ENCODE measurements at places on chromosomes 6 and 20.

DNA sequence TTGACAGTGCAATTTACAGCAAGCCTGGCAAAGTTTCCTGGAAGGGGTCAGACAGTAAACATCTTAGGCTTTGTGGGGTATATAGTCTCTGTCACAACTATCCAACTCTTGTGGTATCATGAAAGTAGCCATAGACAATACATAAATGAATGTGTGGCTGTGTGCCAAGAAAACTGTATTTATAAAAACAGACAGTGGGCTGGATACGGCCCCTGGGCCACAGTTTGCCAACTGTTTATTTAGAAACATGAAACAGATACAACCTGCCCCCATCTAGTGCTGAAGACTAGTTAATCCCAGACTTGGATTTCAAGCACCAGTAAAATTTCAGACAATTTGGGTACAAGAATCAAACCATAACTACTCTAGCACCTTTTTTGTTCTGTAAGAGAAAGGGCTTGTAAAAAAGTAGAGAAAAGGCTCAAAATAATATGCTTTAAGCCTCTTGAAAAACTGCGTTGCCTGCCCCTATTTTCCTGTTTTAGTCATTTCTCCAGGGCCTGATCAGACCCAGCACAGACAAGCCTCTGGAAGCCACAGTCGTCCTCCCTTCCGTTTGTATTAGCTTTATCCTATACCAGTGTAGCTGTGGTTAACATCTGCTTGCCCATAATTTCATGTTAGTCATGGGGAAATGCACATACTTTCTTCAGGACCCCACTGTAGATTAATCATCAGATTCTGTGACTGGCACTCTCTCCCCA lies 30.8 kb downstream of the JAG1 start:
- no peak for DNase-seq

DNA sequence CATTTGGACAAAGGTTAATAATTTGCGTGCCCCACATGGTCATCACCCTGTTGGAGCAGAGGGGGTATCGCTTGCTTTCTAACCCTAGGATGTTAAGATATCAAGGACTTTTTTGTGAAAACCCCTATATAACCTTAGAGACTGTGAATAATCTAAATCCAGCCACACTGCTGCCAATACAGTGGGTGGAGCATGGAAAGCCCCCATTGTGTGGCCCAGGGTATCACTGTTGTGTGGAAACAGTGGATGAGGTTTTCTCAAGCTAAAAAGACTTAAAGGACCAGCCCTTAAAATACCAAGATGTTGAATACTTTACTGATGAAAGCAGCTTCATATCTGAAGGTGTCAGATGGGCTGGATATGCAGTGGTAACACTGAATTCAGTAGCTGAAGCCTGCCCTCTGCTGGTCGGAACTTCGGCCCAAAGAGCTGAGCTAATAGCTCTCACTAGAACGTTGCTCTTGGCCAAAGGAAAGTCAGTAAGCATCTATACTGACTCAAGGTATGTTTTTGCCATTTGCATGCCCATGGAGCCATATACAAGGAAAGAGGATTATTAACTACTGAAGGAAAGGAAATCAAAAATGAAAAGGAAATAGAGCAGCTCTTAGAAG lies 695.2 kb downstream of the PHF3 start:
- DNase-seq, result peak; percentile 27

DNA sequence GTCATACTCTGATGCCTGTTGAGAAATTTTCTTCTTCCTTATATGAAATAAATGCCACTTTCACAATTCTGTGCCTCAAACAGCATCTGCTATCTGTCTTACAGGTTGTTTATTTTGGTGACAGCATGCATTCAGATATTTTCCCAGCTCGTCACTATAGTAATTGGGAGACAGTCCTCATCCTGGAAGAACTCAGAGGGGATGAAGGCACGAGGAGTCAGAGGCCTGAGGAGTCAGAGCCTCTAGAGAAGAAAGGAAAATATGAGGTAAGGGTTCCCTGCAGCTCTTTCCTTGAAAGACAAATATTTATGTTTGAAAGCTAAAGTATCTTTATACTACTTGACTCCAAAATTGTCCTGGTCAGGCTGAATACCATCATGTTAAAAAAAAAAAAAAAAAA lies 15.8 kb downstream of the TSPYL4 start:
- no peak for DNase-seq

- DNase-seq, result no peak
Observed at GRCh38 chr20:21026951-21027350, 79.2 kb downstream of the LINC00237 start.

DNA sequence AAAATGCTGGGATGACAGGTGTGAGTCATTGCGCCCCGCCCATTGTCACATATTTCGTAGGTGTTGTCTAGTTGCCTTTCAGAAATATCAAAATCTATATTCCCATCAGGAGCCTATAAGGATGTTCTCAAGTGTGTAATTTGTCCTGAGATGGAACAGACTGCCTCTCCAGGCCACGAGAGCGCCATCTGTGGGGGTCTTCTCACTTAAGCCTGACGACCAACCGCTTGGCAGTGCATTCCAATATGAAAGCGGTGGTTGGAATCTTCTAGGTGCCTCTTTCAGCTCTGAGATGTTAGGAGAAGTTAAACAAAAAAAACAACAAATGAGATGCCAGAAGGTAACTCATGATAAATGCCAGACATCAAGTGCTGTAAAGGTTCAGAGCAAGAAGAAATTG lies 488.5 kb downstream of the QKI start:
- DNase-seq, result no peak

DNA sequence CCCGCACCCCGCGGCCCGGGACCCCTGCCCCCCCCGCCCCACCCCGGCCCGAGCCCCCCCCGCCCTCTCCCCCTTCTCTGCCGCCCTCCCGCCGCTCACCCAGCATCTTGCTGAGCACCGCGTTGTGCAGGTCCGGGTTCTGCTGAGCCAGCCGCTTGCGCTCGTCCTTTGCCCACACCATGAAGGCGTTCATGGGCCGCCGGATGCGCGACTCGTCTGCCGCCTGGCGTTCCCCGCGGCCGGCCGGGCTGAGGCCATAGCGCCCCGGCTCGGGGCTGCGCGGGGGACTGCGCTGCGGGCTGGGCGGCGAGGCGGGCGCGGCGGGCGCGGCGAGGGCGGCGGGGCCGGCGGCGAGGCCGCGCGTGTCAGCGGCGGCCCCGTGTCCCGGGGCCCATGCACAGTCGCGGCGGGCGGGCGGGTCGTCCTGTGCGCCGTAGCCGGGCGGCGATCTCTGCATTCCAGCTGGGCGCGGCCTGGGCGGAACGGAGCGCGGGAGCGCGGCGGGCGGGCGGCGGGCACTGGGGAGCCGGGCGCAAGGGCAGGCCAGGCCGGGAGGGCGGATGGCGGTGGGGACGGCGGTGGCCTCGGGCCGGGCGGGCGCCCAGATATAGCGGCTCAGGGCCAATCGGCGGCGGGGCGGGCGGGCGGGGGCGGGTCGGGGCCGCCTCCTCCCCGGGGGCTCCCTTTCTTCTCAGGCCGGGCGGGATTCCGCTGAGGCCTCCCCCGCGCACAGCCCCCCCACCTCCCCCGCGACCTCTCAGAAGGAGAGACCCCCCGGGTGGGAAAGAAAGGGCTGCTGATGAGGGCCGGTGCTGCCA lies at the start of gene SOX18:
SOX18 (minus strand) TSS at position 580 of the 818 bp plus-strand sequence; CDS start at position 457, 123 bp downstream.
- no peak for DNase-seq

DNA sequence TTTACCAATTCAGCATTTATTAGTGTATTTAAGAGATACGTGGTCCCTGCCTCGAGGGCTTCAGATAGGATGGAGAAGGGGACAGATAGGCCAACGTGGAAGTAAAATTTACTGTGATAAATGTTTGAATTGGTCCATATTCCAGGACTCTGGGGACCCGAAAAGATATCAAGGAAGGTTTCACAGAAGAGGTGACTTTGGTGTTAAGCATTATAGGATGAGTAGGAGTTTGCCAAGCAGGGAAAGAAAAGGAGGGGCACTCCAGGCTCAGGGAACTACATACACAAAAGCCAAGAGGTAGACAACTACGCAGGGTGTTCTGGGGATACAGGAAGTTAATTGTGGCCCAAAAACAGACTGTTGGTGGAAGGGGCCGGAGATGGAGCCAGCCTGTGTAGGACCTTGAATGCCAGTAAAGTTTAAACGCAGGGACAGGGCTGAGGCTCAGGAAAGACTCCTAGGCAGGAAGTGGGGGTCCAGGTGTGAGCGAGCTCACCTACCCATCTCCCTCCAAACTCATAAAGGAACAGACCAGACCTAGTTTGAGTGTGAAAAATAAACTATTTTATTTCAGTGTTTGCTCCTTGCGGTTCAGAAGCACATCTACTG lies 37.0 kb downstream of the TGM2 start:
- no peak for DNase-seq

DNA sequence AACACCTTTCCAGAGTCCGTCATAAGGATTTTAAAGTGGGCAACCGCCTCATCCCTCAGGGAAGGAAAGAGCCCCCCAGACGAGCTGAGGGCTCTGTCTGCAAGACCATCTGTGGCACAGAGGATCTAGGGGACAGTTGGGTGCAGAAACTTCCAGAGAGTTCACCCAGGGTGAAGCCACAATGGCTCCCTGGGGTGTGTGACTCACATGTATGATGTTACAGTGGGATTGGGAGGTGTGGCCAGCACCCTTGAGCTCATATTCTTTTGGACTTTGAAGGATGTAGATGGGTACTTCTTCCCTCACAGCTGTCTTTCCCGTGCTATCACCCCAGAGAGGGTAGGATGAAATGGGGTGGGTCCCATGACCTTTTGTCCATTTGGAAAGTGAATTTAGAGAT lies 95.5 kb downstream of the NCR2 start:
- no peak for DNase-seq

Data from right kidney (tissue), 9 donors.